ENCODE measurements at places on chromosomes 3 and 15.
A peak's percentile ranks its signal among the peaks of the same experiment; 100 is the strongest.

DNA sequence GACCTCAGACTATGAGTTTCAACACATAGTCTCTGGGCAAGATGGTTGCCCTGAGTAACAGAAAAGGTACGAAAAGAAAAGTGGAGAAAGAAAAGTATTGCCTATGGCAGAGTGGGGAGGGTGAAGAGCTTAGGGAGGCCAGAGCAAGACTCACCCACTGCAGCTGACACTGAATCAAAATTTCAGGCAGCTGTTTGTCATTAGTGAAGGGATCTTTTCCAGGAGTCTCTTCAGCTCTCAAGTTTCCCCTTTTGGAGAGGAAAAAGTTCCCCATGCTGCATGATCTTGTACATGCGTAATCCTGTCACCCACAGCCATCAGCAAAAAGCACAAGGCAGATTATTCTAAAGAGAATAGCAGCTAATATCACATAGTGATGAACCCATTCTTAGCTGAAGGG, 616.9 kb upstream of the GBE1 start:
- no peak for DNase-seq

DNA sequence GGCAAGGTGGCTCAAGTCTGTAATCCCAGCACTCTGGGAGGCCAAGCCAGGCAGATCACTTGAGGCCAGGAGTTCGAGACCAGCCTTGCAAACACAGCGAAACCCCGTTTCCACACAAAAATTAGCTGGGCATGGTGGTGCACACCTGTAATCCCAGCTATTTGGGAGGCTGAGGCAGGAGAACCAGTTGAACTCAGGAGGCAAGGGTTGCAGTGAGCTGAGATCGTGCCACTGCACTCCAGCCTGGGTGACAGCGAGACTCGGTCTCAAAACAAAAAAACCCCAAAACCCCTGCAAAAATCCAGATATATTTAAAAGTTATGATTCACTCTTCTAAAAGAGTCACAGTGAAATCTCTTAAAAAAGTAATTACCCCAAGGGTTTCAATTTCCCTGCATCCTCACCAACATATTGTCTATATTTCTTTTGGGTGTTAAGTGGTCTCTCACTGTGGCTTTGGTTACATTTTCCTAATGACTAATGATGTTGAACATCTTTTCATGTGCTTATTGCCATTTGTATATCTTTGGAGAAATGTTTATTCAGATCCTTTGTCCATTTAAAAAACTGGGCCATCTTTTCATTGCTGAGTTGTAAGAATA, 73.2 kb upstream of the UBP1 start:
- DNase-seq = no peak

GRCh38 chr3:132435911-132436425, 18.7 kb downstream of the DNAJC13 start:
- DNase-seq = no peak

GRCh38 chr15:26873846-26874245, 7.0 kb downstream of the GABRA5 start:
- DNase-seq = peak; percentile 23

DNA sequence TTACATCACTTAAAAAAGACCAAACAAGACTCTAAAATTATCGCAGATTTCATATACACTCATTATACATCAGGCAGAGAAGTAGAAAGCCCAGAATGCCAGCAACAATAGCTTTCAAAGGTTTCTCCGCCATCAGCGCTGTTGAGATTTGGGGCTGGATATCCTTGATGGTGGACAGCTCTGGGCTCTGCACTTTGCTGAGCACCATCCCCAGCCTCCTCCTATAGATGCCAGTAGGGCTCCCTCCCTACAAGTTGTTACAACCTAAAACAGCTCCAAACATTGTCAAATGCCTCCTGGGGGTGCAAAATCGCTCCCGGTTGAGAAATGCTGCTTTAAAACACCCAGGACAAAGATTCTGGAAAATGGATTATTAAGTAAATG, 73.5 kb downstream of the ATP10A start:
- DNase-seq = no peak

GRCh38 chr3:157123621-157124020, 36.3 kb downstream of the CCNL1 start:
- no peak for DNase-seq

- no peak for DNase-seq
These were observed 18.2 kb upstream of the PRKCI start for GRCh38 chr3:170204023-170204472.

DNA sequence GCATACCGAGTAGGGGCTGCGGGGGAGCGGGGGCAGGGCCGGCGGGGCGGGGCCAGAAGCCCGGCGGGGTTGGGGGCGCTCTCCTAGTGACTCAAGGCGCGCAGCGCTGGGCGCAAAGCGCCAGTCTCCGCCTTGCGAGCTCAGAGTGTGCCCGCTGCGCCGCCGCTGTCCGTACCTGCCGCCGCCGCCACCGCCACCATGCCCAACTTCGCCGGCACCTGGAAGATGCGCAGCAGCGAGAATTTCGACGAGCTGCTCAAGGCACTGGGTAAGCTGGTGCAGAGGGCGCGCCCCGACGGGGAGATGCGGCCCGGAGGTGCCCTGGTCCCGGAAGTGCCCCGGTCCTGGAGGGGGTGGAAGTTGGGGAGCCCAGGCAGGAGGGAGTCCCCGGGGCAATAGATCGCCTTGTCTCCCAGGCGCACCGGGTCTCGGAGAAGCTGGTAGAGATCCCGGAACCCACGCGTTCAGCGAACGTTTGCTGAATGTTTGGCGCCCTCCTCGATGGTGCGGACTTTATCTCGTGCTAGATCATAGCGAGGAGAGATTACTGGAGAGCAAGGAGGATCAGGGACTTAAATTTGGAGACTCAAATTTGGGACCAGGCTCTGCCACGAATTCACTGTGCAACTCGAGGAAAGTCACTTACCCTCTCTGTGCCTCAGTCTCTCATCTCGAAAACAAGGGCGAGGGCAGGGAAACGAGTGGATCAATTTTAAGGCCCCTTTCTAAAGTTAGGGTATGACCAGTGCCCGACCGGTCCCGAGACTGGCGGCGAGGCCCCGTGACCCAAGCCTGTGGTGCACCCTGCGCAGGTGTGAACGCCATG, at the start of gene CRABP1:
Gene CRABP1 (plus strand): TSS at position 123 of the 826 bp plus-strand sequence. CDS start 76 bp downstream, at position 199.
- DNase-seq = no peak

DNA sequence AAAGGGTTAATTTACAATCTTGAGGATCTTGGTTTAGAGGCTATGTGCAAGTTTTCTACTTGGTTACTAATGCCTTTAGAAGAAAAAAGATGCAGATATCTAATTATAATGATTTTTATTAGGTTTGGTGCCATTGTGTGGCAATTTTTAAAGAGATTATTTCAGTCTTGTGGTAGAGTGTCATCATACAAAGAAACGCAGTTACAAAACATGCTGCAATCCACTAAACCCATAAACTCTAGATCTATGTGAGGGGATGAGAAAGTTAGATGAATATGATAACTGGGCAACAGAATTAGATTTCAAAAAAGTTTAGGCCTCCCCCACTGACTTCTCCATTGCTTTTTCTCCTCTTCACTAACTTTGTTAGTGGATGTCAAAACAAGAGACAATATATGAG, 106.0 kb downstream of the ARPP21 start:
- no peak for DNase-seq

- DNase-seq = peak; percentile 2
These were observed 596.7 kb downstream of the FGF12 start for GRCh38 chr3:192130534-192131132.

- peak; percentile 48 for DNase-seq
These were observed 144.9 kb downstream of the FBN1 start for GRCh38 chr15:48500595-48500994.

DNA sequence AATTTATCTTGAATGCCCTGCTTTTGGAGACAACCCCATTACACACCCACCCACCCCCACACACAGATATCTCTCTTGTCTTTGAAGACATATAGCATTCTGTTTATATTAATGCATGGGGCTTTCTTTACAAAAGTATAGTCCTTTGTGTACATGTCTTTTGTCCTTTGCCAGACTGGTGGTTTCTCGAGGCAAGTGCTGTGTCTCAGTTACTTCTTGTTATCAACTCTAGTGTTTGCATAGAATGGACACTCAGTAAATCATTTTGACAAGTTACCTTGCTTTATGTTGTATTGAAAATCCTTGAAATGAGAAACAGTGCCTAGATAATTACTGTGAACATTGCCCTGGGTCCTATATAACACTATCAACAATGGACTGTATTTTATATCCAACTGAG, 33.9 kb downstream of the KBTBD8 start:
- no peak for DNase-seq

DNA sequence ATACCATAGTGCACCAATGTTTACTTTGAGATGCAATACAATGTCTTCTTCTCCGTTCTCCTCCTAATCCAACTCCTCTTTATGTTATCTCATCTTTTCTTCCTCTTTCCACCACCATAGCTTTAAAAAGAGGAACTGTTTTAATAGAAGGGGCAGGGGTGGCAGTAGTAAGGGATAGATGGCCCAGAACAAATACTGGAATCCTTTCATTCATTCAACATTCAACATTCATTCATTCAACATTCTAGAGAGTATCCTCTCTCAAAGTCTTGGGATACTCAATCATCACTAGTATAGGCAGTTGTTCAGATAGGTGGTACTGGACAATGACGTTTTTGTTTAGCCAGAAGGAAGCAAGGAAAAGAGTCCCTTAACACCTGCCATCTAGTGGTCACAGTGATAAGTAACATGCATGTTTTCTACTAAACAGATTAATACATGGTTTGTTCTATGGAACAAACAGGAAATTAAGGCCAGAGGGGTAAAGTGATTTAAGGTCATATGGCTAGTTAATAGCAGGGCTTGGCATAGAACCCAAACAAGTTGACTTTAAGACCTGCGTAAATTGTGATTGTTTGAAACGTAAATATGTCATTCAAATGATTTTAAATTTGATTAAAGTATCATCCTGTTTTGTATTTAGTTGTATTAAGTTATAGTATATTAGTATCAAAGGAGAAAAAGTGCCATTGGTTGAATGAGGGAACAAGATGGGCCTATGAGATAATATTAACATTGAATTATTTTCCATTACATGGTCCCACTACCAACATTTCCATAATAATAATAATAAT, 26.9 kb upstream of the EHHADH start:
- DNase-seq = peak; percentile 59

GRCh38 chr3:64021922-64022321, 1.4 kb downstream of the PSMD6 start:
- no peak for DNase-seq

DNA sequence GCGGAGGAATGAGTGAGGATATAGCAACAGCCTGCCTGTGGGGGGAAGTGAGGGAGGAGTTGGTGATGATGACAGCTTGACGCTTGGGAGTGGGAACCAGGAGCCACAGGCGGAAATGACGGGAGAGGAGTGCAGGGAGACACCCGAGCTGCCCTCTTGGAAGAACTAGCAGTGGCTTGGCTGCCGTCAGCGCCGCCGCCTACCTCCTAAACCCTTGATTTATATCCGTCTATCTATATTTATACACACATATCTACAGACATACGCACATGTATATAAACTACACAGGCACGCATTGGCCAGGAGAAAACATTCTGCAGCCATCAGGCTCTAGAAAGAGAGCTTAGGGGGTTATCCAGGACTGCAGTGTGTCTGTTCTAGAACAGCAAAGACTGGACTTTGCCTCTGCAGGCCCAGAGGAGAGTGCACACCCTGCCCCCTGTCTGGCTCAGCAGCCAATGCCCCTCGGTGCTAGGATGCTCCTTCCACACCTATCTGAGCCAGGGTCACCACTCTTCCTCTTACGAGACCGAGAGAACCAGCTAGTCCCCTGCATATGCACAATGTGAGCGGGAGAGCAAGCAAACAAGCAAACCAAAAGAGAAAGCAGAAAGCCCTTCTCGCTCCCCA, 45.3 kb upstream of the MAGEF1 start:
- DNase-seq = peak; percentile 81

DNA sequence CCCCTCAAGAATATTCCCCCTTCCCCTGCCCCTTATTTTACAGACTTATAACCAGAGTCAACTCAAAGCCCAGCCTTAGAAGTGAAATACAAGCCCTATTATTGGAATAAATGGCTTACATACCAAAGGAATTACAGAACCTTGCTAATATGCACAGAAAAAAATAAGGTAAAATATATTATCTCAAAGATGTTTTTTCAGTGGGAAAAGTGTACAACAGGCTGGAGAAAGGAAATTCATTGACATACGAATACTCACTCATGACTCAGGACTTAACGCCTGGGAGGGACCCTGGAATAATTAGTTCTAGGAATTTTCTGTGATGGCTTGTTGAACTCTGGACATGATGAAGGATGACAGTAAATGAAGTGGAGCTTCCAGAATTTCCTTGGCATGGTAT, 27.0 kb downstream of the ARL14 start:
- DNase-seq = no peak

GRCh38 chr3:125179143-125179883, 33.2 kb downstream of the SLC12A8 start:
- no peak for DNase-seq

DNA sequence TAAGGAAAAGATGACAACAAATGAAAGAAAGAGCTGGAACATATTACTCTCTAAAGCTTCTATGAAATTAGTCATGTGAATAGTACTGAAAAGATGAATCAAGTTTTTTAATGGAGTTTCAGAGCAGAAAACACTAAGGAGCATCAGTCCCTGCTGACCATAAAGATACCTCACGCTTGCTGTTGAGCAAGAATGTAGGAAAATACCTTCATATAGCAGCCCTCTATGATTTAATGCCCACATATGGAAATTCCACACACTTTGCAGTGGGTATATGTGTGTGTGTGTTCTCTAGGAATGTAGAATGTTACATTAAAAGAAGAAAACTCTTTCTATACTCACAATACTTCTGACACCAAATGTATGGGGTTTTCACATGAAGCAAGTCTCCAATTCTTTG, 355.0 kb downstream of the ERC2 start:
- DNase-seq = no peak
